ENCODE measurements at places on chromosomes 7 and 10. TPM values are rescaled to one million over a fixed set of nuclear protein-coding genes. Genes with fewer than 3 reads are reported as not detected.

DNA sequence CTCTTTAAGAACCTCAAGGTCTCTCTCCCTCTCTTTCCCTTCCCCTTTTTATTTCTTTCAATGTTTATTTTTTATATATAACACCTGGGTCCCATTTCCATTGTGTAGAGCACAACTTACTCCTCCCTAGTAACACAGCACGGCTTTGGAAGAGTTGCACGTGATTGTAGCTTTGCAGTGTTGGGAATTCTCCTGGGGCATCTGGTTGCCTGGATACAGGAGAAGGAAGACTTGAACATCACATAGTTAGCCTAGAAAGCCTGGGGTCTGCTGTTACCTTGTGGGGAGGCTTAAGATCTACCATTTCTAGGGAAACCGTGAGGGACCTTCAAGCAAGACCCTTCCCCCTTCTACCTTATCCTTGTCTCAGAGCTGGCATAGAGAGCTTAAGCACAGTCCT, 41.1 kb upstream of the NFKB2 start:
- H3K27ac ChIP-seq = no peak overlapping the region
- no peak overlapping the region for H3K4me3 ChIP-seq
- peaks cover 83% of the 10 kb centered on the region for H3K36me3 ChIP-seq
- no peaks in the 10 kb centered on the region for H3K4me1 ChIP-seq
- no peaks in the 10 kb centered on the region for H3K27me3 ChIP-seq

DNA sequence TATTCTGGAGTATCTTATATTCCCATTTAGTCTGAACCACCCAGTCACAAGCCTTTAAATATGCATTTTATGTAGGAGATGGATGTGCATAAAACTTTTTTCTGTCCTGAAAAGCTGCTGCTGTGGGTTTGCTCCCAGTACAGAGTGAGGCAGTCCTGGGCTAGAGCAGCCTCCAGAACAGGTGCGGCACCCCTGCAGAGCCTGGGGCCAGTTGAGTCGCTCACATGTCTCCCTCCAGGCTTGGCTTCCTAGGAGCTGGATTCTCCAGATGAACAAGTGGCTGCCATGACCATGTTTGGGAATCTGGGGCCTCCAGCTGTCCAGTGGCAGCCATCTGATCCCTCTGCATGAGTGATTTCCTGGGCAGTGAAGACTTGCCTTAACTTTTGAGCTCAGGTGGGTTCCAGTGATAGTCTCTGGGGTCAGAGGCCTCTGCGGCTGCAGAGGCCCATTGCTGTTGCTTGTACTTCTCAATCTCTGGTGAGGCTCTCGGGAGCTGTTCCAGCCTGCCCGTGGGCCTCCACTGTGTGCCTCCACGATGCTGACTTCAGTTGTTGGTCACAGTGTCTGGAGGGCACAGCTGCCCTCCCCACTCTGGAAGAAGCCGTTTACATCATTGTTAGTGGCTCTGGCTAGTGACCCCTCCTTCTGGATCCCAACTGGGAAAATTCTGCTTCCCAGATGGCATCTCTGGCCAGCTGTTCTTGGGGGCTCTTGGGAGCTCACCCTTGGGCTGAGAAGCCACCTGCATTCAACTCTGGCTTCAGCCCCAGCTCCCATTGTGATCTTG, 120.4 kb downstream of the EMX2 start:
- H3K4me3 ChIP-seq = no peak overlapping the region
- DNase-seq = no peak
- H3K27me3 ChIP-seq = no peaks in the 10 kb centered on the region

The PDK4 gene
- 2,756 TPM for total RNA-seq

The LBX1 gene
- total RNA-seq = not detected

DNA sequence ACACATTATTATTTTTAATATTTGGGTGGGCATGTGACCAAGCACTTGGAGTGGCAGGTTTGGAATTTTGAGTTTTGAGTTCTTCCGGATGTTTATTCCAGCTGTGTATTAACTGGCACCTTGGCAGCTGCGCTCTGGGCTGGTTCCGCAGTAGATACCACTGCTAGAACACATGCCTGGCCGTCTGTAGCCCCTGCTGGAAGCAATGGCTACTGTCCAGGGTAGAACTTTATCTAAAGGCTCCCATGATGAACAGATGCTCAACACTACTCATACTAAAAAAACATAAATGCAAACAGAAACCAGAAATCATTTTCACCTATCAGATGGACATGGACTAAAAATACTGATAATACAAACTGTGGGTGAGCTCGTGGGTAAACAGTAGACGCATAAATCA, 19.4 kb upstream of the SH3PXD2A start:
- no peak overlapping the region for H3K27ac ChIP-seq
- peaks cover 7% of the 10 kb centered on the region for H3K36me3 ChIP-seq

GRCh38 chr10:12668634-12669033, 319.3 kb downstream of the CAMK1D start:
- no peak overlapping the region for H3K4me3 ChIP-seq
- H3K36me3 ChIP-seq = no peaks in the 10 kb centered on the region
- no peak for DNase-seq
- peak overlapping the region; percentile 35 for H3K27ac ChIP-seq

DNA sequence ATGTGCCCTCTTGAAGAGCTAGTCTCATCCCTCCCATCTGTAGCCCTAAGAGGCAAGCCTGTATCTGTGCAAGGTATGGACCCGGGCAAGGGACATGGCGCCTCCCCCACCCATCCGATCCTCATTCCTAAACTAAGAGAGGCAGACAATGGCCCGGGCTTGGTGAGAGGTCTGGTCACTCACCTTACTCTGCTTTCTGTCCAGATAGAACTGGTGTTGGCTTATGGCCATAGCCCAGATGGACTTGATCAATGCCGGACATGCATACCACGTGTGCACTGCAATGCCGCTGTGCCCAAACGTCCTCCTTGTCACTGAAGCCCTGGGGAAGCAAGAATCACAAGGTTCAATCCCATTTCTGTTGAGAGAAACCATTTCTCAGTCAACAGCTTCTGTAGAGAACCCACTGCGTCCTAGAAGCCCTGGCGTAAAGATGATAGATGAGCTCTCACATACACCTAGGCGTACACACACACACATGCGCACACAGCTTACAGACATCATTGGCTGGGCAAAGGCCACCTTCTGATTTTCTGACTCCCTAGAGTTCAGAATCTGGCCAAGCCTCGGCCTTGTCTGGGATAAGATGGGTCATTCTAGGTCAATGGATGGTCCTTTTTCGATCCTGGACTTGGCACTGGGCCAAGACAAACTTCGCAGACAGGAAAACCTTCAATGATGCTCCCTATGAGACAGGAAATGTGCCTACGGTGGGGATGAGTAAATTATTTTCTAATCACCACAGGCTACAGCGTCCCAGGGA, 114.6 kb downstream of the PRPF18 start:
- no peak overlapping the region for H3K27ac ChIP-seq
- no peak overlapping the region for H3K4me3 ChIP-seq
- no peak for DNase-seq
- H3K27me3 ChIP-seq = no peaks in the 10 kb centered on the region
- peaks cover 51% of the 10 kb centered on the region for H3K36me3 ChIP-seq

DNA sequence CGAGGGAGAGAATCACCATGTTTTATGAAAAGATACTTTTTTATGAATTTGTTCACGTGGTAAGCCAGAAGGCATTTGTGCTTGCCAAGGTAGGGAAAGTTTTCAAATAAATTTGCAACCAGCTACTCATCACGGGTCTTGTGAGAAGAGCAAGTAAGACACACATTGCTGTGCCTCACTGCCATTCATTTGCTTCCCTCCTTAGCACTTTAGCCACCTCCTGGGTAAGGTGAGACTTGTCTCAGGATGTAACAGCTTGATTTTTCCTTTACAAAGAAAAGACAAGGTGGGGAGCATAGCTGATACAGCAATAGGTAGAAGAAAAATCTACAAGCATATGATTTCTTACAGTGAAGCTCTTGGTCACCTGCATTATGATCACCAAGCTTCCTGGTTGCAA, 342.4 kb upstream of the GRM3 start:
- no peak overlapping the region for H3K27ac ChIP-seq
- H3K36me3 ChIP-seq = no peaks in the 10 kb centered on the region
- H3K4me1 ChIP-seq = no peaks in the 10 kb centered on the region
- H3K4me3 ChIP-seq = no peak overlapping the region

GRCh38 chr10:116278846-116279245, 5.8 kb upstream of the GFRA1 start:
- no peak overlapping the region for H3K27ac ChIP-seq
- no peaks in the 10 kb centered on the region for H3K4me1 ChIP-seq
- peaks cover 33% of the 10 kb centered on the region for H3K27me3 ChIP-seq
- no peak for DNase-seq
- H3K4me3 ChIP-seq = no peak overlapping the region

The VPS26A gene
- total RNA-seq = 22.4 TPM

GRCh38 chr7:159032753-159033472, 111.8 kb downstream of the VIPR2 start:
- H3K36me3 ChIP-seq = peaks cover 17% of the 10 kb centered on the region
- H3K4me1 ChIP-seq = no peaks in the 10 kb centered on the region
- H3K27ac ChIP-seq = no peak overlapping the region
- DNase-seq = no peak
- H3K4me3 ChIP-seq = no peak overlapping the region
- H3K27me3 ChIP-seq = peaks cover 4% of the 10 kb centered on the region

DNA sequence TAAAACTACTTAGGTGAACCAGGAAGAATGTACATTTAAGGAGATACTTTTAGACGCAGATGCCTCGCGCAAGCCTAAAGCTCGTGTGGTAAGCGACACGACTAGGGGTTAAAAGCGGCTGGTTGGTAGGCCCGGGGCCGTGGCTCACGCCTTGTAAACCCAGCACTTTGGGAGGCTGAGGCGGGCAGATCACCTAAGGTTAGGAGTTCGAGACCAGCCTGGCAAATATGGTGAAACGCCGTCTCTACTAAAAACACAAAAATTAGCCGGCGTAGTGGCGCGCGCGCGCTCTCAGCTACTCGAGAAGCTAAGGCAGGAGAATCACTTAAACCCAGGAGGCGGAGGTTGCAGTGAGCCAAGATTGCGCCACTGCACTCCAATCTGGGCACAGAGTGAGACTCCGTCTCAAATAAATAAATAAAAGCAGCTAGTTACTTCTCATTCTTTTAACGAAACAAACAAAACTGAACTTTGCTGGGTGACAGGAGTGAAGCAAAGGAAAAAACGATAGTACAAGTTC, 879 bp downstream of the NUDT5 start:
- peak overlapping the region; percentile 72 for H3K4me3 ChIP-seq
- peaks cover 29% of the 10 kb centered on the region for H3K4me1 ChIP-seq
- peaks cover 19% of the 10 kb centered on the region for H3K36me3 ChIP-seq

GRCh38 chr10:94172332-94172731, 178.6 kb downstream of the PLCE1 start:
- H3K27me3 ChIP-seq = no peaks in the 10 kb centered on the region
- peaks cover 8% of the 10 kb centered on the region for H3K4me1 ChIP-seq
- no peak overlapping the region for H3K4me3 ChIP-seq
- no peak overlapping the region for H3K27ac ChIP-seq

DNA sequence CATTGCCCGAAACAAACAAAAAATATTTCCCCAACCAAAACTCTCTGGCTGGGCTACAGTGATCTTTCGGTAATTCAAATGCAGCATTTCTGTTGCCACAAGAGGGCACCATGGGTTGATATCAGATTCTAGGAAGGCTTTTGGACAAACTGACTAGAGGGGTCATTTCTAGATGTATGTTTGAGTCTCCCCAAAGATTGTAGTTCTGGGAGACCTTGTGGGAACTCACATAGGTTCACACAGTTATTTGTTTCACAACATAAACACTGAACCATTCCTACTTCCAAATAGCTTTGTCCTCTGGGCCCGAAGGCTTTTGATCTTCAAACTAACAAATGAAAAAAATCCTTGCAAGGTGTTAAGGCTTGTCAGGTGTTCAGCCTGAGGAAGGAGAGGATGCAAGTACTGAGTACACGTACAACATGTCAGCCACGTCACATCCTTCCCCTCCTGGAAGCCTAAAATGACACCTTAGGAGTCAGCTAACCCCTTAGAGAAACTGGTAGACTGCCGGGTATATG, 37.0 kb upstream of the IL15RA start:
- peaks cover 9% of the 10 kb centered on the region for H3K4me1 ChIP-seq
- no peak overlapping the region for H3K27ac ChIP-seq
- DNase-seq = no peak
- no peak overlapping the region for H3K4me3 ChIP-seq

The SPAG6 gene
- total RNA-seq = not detected

GRCh38 chr10:11236234-11236633, 218.6 kb downstream of the CELF2 start:
- H3K4me3 ChIP-seq = no peak overlapping the region
- H3K27ac ChIP-seq = no peak overlapping the region
- DNase-seq = no peak
- peaks cover 17% of the 10 kb centered on the region for H3K36me3 ChIP-seq

The GNGT1 gene
- not detected for total RNA-seq
